OCI-LY7 (cell line): ENCODE measurements at places on chromosomes 2 and 18.
A peak's percentile ranks its signal among the peaks of the same experiment; 100 is the strongest.

DNA sequence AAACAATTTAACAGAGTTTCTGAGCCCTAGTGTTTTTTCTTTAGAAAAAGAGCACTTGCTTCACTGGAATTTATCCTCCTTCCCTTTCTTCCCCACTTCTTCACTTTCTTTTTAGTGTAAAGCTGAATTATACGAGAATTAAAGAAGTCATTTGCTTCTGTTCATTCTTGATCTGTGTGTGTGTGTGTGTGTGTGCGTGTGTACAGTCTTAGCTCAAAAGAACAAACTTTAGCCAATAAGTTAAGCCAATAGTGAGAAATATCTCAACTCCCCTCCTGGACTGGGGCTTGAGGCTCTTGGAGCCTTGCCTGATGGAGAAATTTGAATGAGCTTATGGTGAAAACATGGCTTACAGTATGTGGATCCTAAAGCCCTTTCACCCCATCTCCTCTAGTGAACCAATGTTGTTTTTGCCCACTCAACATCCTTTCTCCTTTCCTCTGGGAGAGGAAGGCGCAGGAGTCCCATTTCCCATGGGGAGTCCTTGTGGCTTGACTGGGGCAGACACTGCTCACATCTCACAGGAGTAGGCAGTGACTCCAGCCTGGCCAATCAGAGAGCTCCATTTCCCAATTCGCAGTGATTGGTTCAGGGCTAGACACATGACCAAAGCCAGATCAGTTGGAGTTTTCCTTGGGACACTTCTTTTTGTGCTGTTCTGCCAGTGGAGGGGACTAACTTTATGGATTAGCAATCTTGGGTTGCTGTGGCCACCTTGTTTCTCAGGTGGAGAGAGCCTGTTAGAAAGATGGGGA is 16.3 kb upstream of the MYO3B start:
- DNase-seq: no peak

DNA sequence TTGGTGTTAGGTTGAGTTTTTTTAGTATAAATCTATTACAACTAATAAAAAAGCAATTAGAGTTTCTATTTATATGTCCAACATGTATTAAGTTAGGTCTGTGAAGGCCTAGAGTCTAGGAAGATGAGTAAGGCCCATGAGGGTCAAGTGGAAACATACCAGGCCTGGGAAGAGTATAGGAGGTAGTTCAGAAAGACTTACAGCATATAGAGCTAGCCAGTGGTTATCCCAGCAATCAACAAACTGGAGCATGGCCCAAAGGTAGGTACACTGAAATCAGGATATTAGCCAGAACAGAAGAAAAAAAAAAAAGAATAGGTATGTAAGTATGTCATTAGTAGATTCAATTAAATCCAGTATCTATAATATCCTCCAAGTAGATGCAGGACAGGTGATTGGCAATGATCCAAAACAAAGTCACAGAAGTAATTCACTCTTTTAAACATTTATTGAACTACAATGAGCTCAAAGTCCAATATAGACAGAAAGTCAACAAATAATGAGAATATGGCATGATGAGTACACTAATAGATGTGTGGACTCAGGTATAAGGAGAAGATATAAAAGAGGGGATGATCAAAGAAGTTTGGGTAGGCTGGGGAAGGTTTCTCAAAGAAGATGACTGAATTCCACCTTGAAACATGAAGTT is 70.3 kb downstream of the IKZF2 start:
- no peak for DNase-seq

- peak; percentile 45 for DNase-seq
Observed at GRCh38 chr2:224492531-224492930, 90.6 kb upstream of the FAM124B start.

- DNase-seq: no peak
Observed at GRCh38 chr2:134728163-134728562, 9.4 kb upstream of the TMEM163 start.

GRCh38 chr2:234490271-234491091 is 6.4 kb downstream of the ARL4C start:
- DNase-seq: peak; percentile 38

GRCh38 chr2:60629305-60629662 is 75.8 kb upstream of the BCL11A start:
- DNase-seq: no peak

DNA sequence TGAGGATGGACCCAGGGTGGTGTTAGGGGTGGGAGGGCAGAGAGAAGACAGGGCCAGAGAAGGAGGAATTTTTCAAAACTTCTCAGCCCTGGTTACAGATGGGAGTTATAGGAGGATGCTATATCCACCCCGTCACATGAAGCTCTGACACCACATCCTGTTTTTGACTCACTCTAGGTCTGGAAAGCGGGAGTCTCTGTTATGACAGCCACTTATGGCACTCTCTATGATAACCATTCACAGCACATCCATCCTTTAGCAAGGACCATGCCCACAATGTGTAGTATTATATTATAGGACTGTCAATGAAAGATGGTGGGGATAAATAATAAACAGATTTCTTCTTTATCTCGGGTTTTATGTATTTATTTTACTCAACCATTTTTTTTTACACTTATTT is 461.2 kb downstream of the CDH2 start:
- DNase-seq: no peak

DNA sequence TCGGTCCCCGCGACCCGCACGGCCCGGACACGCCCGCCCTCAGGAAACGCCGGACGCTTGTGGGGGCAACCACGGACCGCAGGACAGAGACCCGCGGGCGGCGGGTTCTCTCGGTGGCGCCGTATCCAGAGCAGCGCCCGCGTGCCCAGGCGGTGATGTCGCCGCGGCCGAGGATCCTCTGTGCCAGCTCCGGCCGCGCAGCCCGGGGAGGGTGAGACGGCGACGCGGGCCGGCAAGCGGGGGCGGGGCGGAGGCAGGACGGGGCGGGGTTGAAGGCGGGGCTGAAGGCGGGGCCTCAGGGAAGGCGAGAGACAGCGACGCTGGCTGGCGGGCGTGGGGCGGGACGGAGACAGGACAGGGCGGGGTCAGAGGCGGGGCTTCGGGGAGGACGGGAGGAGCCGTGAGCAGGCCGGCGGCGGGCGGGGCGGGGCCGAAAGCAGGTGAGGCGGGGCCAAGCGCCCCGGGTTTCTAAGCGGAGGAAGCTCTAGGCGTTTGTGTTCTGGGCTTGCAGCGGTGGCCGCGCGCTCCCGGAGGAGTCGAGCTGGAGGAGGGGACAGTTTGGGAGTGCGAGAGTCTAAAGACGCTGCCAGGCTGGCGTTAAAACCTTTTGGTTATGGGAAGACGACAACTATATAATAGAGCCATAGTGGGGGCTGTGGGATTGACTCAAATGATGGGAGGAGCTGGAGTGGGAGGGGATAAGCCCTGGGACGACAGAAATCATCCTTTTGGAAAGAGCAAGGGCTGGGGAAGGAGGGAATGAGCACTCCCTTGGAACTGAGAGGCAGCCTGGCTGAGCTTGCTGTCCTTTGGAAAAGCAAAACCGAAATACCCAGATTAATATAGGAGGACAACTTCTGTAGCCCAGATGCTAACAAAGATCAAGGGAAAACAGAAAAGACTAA is at the start of gene DSEL:
Gene DSEL, minus strand, starts transcription at position 182 of the 905 bp plus-strand sequence. CDS start 2,112 bp downstream, outside the sequence.
- DNase-seq: peak; percentile 76

DNA sequence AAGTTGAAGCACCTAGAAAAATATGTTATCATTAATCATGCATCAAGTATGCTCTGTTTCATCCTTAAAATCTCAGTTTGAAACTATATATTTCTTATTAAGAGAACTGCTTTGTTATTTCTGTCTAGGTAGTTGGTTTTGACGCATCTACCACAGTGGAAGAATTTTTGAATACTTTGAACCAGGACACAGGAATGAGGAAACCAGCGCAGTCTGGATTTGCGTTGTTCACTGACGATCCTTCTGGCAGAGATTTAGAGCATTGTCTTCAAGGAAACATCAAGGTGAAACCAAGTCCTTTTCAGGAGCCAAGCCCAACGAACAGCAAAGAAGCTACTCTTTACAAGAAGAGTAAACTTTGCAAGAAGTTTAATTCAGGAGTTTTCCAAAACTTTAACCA is 30.1 kb upstream of the DYNC2LI1 start:
- no peak for DNase-seq

- DNase-seq: no peak
Observed at GRCh38 chr2:183037074-183037552, 1.1 kb downstream of the NCKAP1 start.

GRCh38 chr2:62473246-62473827 is 32.7 kb downstream of the TMEM17 start:
- DNase-seq: no peak

DNA sequence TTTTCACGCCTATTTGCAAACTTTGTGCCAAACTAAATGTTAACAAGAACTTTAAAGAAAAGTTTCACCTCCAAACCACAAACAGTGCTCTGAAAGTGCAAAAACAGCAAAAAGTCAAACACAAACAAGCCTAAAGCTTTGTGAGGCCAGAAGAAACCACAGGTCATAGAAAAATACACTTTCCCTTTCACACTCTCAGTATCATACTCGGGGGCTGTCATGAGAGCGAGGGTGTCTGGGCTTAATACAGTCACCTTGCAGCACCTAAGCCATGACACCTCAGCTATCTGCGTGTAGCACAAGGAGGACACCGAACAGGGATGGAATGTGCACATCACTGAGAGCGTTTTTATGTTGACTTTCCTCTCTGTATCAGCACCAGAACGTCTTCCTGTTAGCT is 26.6 kb upstream of the SEH1L start:
- DNase-seq: no peak

- peak; percentile 84 for DNase-seq
Observed at GRCh38 chr2:7083580-7084509, 166.6 kb downstream of the RNF144A start.

- no peak for DNase-seq
Observed at GRCh38 chr2:121884078-121884477, 128.6 kb downstream of the TSN start.

DNA sequence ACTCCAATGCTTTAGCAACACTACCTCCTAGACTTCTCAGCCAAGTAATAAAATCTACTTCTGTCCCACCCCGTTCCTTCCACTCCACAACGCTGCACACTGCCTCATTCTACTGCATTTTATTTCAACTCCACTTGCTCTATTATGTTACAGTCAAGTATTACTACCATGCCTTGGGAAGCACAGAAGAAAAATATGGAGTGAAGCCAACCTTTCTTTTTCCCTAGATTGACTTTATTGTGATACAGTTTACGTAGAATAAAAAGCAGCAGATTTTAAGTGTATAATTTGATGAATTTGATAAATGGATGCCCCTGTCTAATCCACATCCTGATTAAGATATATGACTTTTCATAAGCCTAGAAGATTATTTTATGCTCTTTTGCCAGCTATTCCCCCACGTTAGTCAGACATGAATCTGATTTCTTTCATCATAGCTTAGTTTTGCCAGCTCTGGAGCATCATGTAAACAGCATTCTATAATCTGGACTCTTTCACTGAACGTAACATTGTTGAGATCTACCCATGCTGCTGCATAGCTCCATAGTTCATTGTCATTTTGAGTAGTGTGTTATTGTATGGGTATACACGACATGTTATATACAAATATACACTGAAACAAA is 676.8 kb upstream of the RAB6C start:
- no peak for DNase-seq

- DNase-seq: no peak
Observed at GRCh38 chr2:83587309-83587708, 871.8 kb downstream of the SUCLG1 start.

GRCh38 chr2:180202467-180202951 is 195.4 kb upstream of the CWC22 start:
- no peak for DNase-seq
